ENCODE measurements at places on chromosomes 12 and 14.

GRCh38 chr12:47736877-47737676 lies 11.8 kb upstream of the ENDOU start:
- DNase-seq = no peak

- no peak for DNase-seq
Measured at GRCh38 chr12:15883536-15883935, 1.3 kb downstream of the STRAP start.

GRCh38 chr12:41709012-41709411 lies 435.7 kb downstream of the GXYLT1 start:
- no peak for DNase-seq

- DNase-seq = no peak
Measured at GRCh38 chr12:125202421-125202820, 137.2 kb downstream of the AACS start.

DNA sequence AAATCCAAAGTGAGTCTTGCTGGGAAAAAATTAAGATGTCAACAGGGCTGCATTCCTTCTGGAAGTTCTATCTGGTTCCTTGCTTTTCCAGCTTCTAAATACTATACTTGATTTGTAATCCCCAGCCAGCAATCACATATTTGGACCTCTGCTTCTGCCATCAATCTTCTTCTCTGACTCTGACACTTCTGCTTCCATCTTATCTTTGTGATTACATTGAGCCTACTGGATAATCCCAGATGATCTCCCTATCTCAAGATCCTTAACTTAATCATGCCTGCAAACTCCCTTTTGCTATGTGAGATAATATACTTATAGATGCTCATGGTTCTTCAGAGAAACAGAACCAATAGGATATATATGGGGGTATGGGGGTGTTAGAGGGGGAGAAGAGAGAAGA lies 49.9 kb upstream of the ZDHHC17 start:
- DNase-seq = no peak

DNA sequence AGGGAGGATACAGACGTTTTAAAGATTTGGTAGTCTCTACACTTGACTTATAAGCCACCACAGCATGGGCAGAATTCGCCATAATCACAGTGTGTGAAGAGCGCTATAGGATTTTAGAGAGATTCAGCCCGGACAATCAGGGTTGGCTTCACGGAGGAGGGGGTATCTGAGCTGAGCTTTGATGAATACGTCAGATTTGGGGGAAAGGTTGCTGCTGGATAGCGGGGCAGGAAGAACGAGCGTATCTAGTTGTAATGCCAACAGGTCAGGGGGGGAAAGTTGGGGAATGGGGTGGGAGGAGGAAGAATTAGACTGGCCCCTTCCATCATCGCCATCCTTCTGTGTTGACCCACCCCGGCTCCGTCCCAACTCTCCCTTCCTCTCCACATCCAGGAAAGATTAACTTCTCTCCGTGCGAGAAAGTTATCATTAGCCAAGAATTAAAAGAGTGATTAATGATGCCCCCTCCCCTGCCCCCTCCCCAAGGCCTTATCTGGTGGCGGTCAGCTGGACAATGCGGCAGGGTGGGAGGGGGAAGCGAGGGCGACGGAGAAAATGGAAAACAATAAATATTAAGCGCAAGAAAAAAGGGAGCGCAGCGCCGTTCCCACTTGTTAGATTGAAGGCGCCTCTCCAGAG lies 13.5 kb upstream of the GPATCH2L start:
- no peak for DNase-seq

GRCh38 chr14:96256407-96256806 lies 397 bp downstream of the BDKRB1 start:
- no peak for DNase-seq

GRCh38 chr12:52759695-52760094 lies 17.4 kb downstream of the KRT76 start:
- DNase-seq = no peak

DNA sequence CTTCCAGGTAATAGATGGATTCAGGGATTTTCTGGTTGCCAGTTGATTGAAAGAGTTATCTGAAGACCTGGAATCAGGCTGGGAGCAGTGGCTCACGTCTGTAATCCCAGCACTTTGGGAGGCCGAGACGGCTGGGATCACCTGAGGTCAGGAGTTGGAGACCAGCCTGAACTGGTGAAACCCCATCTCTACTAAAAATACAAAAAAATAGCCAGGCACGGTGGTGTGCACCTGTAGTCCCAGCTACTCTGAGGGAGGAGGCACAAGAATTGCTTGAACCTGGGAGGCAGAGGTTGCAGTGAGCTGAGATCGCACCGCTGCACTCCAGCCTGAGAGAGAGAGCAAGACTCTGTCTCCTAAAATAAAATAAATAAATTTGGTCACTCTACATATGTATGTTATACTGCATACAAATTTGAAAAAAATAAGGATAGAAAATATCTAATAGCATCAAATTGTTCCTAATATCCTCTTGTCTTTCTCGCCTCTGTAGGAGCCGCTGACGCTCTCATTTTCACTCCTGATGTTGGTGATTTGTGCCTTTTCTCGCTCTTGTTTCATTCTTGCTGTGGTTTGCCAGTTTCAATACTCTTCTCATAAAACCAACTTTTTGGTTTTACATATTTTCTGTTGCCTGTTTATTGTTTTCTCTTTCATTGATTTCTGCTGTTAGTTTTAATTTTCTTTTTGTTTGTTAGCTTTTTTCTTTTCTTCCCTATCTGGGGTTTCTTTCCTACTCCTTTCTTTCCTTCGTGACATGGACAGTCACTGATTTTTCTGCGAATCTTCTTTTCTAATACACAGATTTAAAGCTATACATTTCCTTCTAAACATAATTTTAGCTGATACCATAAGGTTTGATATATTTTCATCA lies 23.8 kb upstream of the PLD4 start:
- DNase-seq = no peak
